Globus pallidus (tissue), 1 donor: ENCODE measurements at places on chromosomes 7 and 10.
A peak's percentile ranks its signal among the peaks of the same experiment; 100 is the strongest.

GRCh38 chr10:69262292-69262751 lies 16.0 kb upstream of the HK1 start:
- no peak for DNase-seq

- no peak for DNase-seq
These were observed 28.7 kb downstream of the KLF6 start for GRCh38 chr10:3756360-3756740.

DNA sequence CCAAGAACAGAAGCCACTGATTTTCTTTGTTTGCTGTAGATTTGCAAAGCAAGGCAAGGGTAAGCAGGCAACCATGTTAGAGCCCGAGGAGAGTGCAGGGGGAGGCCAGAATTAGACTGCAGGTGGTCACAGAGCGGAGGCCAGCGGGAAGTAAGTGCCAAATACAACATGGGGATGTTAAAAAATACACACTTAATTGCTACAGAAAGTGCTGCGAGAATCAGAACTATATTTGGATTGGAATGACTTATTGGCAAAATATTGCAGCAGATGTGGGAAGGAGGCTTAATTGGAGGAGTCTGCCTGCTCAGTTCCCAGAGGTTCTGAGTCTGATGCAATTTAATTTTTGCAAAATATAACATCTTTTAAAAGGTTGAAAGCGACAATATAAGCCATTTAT lies 49.7 kb upstream of the ADCY1 start:
- no peak for DNase-seq

DNA sequence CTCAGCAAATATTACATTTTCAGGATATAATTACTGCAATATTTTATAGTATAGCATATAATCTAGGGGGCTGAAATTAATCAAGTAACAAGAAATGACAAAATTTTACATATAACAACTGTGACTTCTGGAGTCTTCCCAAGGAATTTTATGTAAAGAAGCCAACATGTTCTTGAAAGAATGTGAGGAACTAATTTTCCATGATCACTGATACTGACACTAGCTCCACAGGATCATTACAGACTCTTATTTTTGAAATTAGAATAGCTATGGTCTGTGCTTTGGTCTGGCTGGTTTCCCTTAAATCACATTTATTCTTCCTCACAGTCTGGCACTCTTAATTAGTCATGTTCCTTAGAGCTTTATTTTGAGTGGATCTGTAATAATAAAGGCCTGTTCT lies 267.7 kb upstream of the SEMA3A start:
- no peak for DNase-seq

DNA sequence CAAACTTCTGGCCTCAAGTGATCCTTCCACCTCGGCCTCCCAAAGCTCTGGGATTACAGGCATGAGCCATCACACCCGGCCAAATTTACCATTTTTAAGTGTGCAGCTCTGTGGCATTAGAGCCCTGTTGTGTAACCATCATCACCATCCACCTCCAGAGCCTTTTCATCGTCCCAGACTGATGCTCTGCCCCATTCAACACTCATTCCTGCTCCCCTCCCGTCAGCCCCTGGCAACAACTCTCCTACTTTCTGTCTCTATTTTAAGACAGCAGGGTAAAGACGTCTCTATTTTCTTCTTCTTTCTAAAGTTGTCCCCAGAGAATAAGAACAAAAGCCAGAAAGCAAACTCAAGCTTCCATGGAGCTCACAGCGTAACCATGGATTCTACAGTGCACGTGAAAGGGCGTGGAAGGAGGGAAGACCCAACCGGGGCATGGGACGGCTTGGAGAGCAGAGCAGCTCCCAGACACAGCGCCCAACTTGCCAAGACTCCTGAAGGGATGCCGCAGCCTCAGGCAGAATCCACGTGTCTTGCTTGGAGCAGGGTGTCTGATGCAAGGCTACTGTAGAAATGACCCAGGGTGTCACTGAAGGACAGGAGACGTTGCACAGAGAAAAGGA lies 42.7 kb upstream of the PITRM1 start:
- peak; percentile 49 for DNase-seq

- DNase-seq, result no peak
These were observed 109.4 kb downstream of the ARHGAP22 start for GRCh38 chr10:48495282-48496045.

DNA sequence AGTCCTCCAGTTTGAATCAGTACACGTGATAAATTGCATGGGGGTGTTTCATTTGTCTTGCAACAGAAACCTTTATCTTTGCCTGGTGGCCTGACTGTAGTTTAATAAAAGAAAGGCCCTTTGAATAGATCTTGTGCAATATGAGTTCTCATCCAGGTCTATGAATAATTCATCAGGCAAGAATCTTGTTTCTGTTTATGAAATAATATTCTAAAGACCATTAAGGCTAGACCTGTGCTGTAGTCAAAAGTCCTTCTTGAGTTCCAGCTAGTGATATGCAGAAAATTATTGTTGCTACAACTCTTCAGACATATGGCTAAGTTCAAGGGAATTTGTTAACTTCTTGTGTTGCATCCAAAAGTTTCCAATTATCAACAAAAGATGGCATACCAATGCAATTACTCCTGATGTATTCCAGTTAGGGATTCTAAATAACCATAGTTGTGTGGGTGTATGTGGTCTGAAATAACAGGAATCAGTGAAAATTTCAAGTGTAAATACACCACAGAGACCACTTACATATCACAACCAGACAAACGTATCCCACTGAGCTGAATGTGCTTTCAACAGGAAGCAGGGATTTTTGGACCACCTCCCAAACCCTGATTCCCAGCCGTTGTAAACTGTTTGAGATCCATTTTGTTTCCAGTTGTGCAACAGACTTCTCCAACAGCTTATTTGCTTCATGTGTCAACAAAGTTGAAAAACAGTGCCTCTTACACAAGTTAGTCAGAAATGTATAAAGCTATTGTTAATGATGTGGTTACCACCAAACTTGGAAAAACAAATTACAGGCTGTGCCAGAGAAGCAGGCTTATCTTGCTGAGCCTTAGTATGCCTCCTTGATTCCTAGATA lies 54.7 kb upstream of the BICC1 start:
- no peak for DNase-seq

DNA sequence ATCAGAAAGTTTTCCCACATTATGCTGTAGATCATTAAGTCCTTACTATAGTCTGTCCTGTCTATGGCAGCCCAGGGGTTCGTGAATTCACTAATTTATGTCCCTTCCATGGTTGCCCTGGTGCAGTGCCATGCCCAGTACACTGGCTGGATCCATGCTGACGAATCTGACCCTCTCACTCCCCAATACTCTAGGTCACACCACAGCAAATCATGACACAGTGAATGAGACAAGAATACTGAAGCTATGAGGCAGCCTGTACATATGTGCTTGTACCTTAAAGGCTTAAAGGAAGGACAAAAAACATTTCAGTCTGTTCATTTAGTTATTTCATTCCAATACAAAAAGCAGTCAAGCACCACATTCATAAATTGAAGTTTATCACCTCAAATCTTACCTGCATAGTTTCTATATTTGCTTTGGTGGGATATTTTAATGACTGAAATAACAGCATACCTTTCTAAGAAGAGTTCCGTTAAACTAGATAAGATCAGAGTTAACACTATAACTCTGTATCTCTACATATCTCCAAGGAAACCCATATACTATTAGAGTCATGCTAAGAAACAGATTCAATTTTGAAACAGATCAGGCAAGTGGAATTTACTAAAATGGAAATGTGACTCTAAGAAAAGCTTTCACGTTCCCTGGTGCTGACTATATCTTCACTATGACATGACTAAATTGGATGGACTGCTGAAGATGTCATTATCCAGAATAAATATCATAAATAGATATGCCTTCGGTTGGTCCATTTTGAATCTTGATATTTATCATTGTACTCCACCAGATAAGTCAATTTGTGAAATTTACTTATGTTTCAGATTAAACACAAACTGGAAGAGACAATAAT lies 36.7 kb downstream of the OSBPL3 start:
- DNase-seq, result no peak

- DNase-seq, result no peak
These were observed 85.5 kb downstream of the TBXAS1 start for GRCh38 chr7:139914306-139915267.

GRCh38 chr10:23568996-23569395 lies 130.1 kb downstream of the OTUD1 start:
- DNase-seq, result no peak

DNA sequence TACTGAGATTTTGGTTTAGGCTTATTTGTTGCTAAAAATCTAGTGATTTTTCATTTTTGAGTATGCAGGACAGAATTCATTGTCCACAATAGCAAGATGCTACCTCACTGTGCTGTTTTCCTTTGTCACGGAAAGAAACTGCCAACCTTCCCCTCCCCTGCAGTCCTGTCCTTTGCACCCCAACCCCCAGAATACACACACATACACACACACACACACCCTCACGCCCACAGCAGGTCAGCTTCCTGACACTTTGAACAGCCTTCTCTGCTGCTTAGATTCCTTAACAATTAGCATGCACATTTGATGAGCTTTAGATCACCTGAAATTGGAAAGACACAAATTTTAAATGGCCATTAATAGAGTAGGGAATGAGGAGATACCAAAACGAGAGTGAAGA lies 32.1 kb downstream of the ARMC3 start:
- DNase-seq, result no peak

GRCh38 chr10:60646966-60647796 lies 131.1 kb upstream of the CDK1 start:
- peak; percentile 62 for DNase-seq

DNA sequence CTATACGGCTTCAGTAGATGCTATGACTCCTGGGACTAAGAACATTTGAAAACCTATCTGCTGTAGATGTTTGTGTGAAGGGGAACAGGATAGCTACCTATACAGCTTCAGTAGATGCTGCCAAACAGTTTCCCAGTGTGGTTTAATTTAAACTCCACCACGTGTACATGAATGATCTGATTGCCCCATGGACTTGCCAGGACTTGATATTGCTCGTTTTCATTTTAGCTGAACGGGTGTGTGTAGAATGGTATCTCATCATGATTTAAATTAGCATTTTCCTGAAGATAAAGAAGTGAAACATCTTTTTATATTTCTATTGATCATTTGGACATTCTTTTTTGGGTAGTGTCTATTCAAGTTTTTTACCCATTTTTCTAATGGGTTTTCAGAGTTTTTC lies 77.8 kb upstream of the PIP4K2A start:
- DNase-seq, result no peak

DNA sequence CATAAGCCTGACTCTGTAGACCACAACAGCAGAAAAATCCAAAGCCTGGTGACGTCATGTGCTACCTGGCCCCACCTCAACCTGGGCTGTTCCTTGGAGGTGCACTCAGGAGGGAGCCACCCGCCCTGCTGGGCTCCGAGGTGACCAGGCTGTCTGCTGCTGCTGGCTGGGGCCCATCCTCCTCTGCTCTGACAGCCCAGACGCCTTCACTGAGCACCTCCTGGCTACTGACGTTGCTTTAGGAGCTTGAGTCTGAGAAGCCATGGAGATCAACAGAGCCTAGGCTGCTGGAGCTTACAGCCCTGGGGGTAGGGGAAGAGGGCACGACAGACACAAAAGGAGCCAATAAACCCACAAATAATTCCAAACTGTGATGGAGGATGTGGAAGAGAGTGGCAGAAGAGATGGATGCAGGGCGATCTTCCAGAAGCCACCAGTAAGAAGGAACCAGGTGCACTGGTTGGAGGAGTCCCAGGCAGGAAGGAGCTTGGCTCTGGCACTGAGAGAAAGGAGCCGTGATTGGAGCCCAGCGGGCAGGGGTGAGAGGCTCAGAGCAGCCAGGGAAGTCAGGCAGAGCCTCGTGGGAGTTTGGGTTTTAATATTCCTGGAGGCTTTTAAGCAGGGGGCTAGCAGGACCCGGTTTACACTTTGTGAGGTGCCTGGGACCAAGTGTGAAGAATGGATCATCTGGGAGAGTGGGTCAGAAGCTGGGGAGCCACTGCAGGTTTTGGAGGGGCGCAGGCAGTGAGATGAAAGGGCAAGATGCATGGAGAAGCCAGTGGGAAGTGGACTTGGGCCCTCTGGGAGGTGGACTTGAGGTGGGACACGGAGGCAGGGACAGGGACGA lies 1.7 kb upstream of the PTPRE start:
- DNase-seq, result no peak

GRCh38 chr10:3838460-3839437 lies 53.7 kb upstream of the KLF6 start:
- DNase-seq, result no peak

GRCh38 chr7:134916171-134916883 lies 70.0 kb upstream of the AGBL3 start:
- no peak for DNase-seq

DNA sequence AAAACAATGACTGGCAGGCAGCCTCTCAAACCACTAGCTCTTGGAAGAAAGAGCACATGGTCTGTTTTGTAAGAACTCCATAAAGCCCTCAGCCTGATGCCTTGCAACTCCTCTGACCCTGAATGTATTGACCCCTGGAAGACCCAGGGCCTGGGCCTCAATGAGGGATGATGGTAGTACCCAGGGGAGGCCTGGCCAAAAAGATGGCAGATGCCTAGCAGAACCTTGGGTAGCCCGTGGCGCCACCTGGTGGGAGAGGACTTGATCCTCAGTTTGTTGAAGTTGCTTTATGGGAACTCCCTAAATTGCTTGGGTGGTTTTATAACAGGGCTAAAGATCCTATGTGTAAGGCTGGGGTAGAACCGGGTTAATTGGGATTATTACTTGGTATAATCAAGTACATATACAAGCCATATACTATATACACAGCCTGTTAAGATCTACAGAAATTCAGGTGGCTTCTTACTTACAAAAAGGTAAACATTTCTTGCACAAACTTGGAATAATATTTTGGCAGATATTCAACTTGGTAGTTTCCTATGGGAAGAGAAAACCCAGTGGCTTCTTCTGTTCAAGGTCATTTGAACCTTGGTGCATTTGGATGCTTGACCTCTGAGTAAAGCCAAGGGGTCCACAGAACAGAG lies 95.8 kb upstream of the CACUL1 start:
- DNase-seq, result no peak

DNA sequence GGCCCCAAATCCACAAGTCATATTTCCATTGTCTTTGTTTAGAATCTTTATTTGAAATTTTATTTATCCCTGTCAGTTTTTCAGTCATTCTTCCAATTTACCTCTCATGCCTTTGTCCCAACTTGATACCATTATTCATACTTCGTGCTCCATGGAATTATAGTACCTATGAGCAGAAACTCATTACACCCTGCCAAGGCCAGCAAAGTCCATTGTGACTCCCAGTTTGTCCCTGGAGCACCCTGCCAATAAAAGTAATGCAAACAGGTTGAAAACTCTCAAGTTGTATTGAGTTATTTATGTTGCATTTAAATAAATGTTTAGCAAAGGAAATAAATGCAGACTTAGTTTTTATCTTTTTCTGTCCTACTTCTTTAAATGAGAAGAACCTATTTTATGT lies 19.3 kb downstream of the PCGF5 start:
- no peak for DNase-seq

GRCh38 chr7:99021941-99022560 lies 121.9 kb downstream of the SMURF1 start:
- DNase-seq, result no peak

DNA sequence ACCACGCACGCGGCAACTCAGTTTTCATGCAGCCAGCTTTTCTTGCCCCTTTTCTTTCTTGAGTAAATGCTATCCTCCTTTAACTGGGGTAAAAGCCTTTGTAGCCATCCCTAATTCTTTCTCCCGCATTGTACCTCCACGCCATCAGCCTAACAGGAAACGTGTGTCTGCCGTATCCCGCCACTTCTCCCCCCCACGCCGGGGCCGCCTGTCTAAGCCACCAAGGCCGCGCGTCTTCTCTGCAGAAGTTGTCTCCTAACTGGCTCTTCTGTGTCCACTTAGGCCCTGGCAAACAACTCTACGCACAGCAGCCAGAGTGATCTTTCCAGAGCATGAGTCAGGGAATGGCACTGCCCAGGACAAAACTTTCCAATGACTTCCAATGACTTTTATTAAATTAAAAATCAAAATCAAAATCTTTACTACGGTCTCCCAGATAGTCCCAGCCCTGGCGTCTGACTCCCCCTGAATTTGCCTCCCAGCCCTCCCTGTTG lies 74.6 kb downstream of the XRCC2 start:
- no peak for DNase-seq
